ENCODE measurements at places on chromosomes 11 and 22.

DNA sequence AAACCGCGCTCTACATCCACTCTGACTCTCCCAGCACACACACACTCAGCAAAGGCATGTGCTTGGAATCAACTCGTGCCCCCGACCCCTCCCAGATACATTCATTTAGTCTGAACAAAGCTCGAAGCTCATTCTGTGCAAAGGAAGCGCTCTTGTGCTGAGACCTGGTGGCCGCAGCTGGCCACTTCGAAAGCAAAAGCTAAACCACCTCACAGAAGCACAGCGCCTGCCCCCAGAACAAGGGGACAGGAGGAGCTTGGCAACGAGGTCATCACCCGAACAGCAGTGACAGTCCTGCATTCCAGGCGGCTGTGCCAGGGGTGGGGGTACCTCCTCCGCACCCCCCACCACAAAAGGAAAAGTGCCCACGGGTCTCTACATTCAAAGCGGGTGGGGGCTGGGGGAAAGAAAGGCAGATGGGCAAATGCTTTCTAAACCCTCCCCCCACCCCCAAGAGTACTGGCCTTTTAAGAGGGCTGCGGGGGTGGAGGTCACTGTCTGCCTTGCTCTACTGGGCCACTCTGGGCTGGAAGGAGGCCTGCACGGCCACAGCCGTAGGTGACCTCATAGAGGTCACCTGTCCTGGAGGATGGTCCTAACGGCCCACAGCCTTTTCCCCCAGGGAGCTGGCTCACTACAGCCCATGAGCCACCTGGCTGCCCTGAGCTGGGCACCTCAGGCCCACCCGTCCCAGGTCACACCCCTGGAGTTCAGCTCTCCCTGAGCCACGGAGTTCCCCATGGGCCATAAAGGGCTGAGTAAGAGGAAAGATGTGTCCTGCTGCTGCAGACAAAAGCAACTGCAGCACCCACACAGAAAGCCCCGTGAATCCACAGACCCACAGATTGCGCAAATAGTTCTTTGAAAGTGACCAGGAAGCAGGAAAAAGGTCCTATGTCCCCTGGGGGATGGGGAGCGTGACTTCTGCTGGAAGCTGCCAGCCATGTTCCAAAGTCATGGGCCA, 21.3 kb downstream of the CBX7 start:
- DNase-seq: no peak

DNA sequence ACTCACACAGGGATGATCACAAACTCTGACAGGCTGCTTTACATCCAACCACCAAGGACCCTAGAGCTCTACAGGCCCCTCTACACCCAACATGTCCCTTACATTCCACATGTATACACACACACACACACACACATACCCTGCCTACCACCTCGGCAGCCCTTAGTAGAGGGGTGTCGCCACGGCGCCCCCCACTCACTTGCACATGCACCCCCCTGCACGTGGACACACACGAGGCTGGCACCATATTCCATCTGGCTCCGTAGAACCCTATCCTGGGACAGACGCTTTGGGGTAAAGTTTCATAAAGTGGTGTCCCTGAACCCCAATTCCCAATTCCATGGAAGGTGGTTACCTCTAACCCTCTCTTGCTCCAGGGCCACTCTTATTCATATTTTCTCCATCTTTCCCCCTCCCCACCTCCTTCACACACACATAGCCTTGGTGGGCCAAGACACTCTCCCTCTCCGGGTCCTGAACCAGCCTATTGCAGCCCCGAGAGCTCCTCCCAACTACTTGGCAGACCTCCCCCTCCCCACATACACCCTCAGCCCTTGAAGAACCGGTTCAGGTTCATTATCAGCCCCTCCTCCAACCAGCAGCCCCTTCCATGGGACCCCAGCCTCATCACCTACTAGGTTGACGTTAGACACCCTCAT, 809 bp downstream of the PDE2A start:
- no peak for DNase-seq

DNA sequence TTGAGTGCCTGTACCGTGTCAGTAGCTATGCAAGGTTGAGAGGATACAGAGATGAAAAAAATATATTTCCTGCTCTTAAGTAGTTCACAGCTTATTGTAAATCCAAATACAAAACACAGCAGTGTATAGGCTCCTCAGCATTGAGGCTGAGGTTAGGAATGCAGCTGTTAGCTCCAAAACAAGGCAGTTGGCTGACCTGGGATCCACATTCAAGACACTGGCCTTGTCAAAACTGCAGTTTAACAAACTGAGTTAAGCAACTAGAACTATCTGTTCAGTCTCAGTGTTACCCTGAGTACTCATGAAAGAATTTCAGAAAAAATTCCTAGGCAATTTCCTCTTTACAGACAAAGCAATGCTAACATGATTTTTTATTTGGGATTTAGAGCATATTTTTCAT, 42.8 kb downstream of the REXO2 start:
- DNase-seq: no peak

GRCh38 chr22:38649841-38650522, 6.2 kb downstream of the FAM227A start:
- no peak for DNase-seq

- no peak for DNase-seq
These were observed 43.1 kb downstream of the TYR start for GRCh38 chr11:89220684-89221339.

DNA sequence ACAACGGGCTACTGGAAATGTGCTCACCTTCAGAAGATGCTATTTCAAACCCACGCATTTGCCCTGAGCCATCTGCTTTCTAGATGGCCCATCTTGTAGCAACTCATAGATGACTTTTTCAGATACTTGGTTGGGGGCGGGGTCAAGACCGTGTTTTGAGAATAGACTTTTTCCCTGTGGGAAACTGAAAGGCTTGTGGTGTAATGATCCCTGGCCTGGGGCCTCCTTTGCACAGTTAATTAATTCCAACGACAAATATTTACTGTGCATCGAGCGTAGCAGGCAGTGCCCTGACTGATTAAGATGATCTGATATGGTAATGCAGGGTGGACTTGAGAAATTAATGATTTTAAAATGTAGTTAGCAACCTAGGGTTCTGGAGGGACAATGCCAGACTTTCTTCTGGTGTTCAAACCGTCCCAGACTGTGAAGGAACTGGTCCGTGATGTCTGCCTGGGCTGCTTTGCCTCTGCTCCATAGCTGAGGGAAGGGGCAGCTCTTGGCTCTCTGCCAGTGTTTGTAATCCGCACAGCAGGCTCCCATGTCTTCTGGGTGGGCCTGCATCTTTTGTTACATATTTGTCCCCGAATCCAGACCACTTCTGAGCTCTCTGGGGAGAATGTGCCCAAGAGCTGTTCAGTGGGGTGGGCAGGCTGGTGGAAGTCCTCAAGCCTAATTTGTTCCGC, 84.8 kb downstream of the ADAMTS15 start:
- DNase-seq: no peak

- DNase-seq: peak; percentile 70
These were observed 19.6 kb downstream of the RPL3 start for GRCh38 chr22:39299829-39300178.

DNA sequence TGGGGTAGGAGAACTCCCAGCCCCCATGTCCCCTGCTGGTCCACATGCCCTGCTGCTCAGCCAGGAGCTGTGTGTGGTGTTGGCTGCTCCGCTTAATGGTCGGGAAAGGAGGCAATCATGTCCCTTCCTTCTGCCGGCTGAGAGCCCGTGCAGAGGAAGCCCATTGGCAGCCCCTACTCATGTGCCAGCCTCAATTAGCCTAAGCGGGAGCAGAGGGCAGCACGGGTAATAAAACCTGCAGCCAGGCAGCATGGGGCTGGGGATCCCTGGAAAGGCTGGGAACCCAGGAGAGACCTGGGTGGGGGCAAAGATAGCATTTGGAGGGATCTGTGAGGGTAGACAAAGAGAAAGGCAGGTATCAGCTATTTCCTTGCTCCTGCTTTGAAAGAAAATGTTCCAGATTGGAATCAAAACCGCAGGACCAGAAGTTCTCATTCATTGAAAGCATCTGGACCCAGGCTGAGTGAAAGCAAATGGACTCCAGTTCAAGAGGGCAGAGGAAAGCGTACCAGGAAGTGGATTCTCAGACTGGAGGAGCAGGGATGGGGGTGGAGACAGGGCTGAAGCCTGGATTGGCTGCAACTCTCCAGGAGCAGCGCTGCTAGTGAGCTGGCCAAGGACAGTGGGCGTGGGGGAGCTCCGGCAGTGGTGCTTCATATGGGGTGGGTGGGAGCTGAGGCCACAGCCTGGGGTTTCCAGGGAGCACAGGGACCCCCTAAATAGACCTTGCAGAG, 103.4 kb upstream of the NECTIN1 start:
- peak; percentile 28 for DNase-seq

DNA sequence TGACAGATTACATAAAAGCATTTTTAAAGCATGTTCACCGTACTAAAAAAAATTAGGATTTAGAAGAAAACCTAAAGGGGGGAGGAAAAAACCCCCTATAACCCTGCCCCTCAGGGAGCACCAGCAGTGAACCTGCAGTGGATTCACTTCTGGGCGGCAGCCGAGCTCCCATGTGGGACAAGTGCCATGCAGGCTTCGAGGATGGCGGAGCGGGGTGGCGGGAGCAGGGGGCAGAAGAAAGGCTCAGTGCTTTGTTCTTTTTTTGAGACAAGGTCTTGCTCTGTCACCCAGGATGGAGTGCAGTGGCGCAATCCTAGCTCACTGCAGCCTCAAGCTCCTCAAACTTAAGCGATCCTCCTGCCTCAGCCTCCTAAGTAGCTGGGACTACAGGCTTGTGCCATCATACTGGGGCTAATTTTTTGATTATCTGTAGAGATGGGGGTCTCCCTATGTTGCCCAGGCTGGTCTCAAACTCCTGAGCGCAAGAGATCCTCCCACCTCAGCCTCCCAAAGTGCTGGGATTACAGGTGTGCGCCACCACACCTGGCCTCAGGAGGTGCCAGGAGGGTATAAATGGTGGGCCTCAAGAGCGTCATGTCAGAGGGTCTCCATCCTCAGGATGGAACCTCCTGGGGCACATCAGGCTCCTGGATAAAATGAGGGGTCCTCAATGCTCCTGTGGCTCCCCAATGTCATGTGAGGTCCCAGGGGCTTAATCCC, 34.0 kb downstream of the PPM1F start:
- no peak for DNase-seq

- no peak for DNase-seq
These were observed 59.0 kb upstream of the TBCEL start for GRCh38 chr11:120964857-120965256.

GRCh38 chr11:110463153-110463552, 33.4 kb downstream of the FDX1 start:
- DNase-seq: peak; percentile 38

Data from heart right ventricle (tissue), 16 donors.